ENCODE measurements at places on chromosomes 1 and 21.

DNA sequence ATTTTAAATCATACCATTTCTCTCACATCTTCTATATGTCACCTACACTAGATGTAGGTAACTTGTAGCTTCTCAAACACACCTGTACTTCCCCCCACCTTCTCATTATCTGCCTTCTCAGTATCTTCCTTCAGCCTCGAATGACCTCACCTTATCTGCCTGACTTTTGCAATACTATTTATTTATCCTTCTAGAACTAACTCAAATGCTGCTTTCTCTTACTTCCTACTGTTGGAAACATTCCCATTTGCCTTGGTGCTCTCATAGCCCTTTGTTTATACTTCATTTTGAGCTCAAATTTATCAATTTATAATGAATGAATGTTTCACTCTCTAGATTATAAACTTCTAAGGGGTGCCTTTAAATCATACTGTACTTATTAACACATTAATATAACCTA, 50.4 kb upstream of the KIAA1614 start:
- DNase-seq, result no peak

- no peak for DNase-seq
These were observed 77.0 kb downstream of the PGM1 start for GRCh38 chr1:63670164-63670563.

DNA sequence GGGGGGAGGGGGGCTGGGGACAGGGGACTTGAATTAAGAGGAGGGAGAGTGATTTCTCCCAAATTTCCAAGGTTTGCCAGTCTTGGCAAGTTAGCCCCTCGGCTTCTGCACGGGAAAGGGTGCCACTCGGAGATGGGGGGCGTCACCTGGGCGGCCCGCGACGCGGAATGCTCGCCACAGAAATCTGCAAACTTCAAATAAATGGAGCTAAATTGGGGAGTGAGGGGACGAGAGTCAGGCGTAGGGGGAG, 885 bp upstream of the SSBP3 start:
- DNase-seq, result no peak

DNA sequence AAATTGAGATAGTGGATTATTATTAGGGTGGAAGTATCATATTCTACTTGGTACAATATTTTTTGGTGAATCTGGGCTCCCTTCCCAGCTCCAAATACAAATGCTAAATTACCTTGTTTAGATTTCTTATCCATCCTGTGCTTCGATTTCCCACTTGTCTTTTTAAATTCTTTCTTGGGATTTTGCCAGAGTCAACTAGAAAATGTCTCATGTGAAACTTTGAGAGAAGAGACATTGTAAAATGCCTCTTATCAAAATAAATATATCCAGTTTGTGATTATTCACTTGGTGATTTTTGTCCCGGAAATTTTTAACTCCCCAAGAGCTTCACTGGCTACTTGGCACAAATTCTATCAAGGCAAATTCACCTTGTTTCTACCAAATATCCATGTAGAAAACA, 202.0 kb downstream of the FMN2 start:
- no peak for DNase-seq

DNA sequence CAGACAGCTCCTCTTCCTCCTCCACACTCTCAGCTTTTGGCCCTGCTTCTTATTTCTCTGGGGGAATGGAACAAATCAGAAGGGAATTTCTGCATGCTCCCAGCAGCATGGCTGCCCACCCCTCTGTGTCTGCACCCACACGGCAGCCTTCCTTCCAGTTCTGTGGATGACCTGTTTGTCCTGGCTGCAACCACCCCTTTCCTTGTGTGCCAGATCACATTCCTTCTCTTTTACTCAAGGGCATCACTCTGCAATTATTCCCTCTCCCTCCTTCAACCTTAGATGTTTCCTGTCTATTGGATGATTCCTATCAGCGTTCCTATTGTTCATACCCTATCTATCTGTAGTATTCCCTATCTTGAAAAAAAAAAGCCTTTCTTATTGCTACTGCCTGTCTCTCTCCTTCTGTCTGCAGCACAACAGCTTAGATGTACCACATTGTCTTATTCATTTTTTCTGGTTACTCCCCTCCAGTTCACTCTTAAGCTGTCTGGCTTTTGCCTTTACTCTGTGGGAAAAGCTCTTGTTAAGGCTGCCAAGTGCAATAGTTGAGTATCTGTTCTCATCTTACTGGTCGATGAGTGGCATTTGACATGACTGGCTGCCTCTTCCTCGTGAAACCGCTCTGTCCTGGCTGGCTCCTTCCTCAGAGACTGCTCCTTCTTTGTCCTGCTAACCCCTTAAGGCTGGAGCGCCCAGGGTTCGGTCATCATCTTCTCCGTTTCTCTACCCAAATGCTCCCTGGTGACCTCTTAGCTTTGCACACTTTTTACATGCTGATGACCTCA, 351.1 kb downstream of the CAMTA1 start:
- no peak for DNase-seq

DNA sequence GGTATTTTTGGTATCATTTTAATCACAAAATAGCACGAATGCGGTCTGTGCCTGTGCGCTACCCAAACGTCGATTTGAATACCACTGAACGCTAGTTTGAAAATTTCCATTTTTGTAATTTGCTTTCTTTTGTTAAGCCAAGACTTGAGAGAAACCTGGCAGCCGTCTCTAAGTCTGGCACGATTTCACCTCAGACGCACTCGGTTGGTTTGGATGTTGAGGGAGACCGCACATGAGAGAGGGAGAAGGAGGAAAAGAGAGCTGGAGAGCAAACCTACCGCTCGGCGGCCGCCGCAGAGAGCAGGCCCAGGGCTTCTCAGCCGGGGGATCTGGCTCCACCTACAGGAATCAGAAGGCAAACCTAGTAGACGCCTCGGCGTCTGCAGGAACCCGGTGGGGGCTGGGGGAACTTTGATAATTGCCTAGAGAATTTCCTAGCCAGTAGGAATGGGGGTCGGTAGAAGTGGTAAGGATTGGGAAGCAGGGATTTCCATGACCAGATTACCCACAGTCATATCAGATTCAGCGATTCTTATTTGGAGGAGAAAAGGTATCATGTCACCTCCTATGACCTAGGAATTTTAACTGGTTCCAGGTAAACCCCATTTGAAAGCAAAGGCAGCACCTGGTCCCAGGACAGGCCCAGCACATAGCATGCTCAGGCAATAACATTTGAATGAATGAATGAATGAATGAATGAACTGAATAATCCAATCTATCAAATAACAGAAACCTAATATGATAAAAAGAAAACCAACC, 83.2 kb downstream of the TM2D1 start:
- DNase-seq, result no peak

Measured in NCI-H2081 (cell line).